ENCODE measurements at places on chromosomes 16 and 17.
A peak's percentile ranks its signal among the peaks of the same experiment; 100 is the strongest.

GRCh38 chr17:48294020-48294805 is 135.8 kb downstream of the SKAP1 start:
- DNase-seq: no peak

DNA sequence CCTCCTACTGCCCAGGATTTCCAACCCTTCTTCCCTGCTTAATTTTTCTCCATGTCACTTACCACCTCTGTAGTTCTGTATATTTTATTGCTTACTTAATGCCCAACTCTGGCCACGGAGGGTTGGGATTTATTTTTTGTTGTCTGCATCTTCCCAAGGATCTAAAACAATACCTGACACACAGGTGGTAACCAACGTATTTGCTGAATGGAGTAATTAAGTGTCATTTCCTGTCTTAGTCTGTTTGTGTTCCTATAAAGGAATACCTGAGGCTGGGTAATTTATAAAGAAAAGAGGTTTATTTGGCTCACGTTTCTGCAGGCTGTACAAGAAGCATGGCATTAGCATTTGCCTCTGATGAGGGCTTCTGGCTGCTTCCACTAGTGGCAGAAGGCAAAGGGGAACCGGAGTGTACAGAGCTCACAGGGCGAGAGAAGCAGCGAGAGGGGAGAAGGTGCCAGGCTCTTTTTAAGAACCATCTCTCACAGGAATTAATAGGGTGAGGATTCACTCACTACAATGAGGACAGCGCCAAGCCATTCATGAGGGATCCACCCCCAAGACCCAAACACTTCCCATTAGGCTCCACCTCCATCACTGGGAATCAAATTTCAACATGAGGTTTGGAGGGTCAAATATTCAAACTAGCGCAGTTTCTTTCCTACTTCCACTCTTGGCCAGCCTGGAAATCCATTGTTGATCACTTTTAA is 44.8 kb downstream of the ERN1 start:
- DNase-seq: no peak

- no peak for DNase-seq
Observed at GRCh38 chr16:68397710-68398201, 50.6 kb downstream of the SMPD3 start.

- DNase-seq: no peak
Observed at GRCh38 chr17:7444682-7445618, at the start of gene CHRNB1. Gene CHRNB1, plus strand, starts transcription at chr17:7445061. Its CDS starts 67 bp downstream, at chr17:7445128.

- DNase-seq: no peak
Observed at GRCh38 chr17:77793146-77793970, 165.1 kb upstream of the TNRC6C start.

GRCh38 chr17:72735592-72735991 is 356.9 kb downstream of the SLC39A11 start:
- DNase-seq: no peak

GRCh38 chr16:19486750-19487325 is 35.1 kb downstream of the GDE1 start:
- DNase-seq: peak; percentile 47

- DNase-seq: no peak
Observed at GRCh38 chr16:46911650-46912049, 27.5 kb downstream of the GPT2 start.

GRCh38 chr17:34669511-34669910 is 90.1 kb downstream of the TMEM132E start:
- no peak for DNase-seq

DNA sequence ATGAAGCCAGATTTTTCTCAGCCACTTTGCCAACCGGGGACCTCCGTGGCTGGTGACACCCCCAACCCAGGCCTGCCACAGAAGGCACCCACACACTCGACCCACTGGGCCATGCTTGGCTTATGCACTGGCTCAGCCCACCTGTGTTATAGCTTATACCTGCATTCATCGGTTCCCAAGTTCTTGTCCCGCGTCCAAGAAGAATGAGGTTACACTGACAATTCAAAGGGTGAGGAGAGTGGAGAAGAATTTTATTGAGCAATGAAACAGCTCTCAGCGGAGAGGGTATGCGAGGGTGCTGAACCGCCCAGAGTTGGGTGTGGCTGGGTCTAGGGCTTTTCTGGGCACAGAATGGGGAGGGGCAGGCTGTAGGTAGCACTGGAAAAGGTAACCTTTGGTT is 22.2 kb upstream of the CDH15 start:
- no peak for DNase-seq

DNA sequence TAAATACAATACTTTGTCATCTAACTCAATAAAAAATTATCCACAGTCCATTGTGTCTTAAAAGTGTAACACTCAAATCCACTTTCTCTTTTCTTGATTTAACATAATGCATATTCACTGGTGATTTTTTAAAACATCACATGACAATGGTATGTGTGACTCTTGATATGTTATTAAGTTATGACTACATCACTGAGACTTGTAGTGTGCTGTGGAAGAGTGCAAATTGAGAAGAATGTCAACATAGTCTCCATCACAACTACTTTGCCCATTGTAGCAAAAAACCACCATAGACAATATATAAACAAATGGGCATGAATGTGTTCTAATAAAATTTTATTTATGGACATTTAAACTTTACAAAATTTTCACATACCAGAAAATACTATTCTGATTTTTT is 380.7 kb upstream of the PMFBP1 start:
- DNase-seq: no peak

DNA sequence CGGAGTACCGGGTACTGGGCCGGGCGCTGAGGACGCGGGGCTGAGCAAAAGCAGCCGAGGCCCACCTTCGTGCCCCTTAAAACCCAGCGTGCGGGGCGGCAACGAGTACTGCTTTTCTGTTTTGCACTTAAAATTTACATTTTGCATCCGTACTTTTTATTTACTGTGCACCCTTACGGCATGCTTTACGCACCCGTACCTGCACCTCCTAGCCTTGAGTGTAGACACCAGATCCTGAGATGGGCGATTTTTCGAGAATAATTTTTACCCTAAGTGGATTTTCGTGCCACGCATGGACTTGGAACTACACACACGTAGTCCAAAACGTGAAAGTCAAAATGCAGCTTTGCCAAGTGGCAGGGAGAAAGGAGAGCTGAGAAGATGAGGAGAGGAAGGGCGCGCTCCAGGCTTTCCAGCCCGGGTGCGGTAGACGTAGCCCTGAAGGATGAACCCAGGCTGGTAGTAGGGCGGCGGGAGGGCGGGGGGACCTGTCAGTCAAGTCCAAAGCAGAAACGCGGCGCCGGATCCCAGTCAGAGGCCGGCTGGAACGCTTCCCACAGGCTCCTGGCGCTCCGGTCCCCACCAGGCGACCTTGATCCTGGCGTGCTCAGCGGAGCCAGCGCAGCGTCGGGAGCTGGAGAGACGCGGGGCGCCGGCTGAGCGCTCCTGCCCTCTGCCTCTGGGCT is 1.2 kb upstream of the CBLN1 start:
- no peak for DNase-seq

DNA sequence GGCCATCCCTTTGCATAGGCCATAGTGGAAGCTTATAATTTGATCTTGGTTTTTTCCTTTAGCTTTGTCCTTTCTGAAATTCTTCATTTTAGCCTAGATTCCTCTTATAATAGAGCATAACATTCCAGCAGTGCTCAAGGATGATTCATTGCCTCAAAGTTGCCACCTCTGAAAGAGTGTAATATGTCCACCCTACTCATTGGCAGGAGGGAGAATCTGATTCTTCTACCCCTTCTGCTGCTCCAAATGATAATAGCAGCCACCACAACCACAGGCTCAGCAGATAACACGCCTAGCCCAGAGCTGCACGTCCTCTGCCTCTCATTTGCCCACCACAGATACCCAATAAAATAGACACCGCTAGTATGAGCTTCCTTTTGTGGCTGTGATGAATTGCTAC is 337.4 kb upstream of the HSBP1 start:
- DNase-seq: no peak

- DNase-seq: no peak
Observed at GRCh38 chr16:84735849-84736586, 36.2 kb downstream of the USP10 start.

DNA sequence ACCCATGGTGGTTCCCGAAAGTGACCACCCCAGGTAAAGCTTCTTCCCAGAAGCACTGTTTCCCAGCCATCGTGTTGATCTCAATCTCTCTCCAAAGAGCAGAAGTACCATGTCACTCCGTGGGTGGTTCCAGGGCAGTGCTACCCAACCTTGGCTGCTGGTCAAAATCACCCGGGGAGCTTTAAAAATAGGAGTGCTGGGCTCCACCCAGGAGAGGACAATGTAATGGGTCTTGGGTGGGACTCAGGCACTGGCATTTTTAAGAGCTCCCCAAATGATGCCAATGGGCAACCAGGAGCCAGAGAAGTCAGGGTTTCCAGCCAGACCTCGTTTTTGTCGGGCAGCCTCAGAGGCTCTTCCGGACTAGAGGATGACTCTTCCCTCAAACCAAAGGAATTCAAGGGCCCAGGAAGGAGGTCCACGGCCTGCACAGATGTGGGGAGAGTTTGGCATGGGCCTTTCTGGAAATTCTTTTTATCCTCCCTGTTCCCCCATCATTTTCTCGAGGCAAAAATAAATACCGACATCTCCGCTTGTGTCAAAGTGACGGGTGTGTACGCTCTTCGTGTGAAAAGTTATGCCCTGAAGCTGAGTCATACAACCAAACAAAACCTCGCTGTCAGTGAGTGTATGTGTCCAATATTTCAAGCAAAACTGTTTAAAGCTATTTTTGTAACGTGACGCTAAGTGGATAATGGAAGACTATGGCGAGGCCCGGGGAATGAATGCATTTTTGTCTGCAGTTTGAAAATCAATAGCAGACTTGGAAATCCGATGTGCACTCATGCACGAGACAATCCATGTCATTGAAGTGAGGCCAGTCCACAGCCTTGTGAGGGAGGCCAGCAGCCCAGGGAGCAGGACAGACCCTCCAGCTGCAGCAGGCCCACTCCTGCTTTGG is 364.1 kb downstream of the FOXL1 start:
- DNase-seq: no peak

Measured in Karpas-422 (cell line).